ENCODE measurements at places on chromosomes 3 and 15.

GRCh38 chr3:184635126-184635525 lies 73.5 kb downstream of the EPHB3 start:
- no peak for DNase-seq

- no peak for DNase-seq
Measured at GRCh38 chr3:63514678-63515077, 137.8 kb upstream of the SNTN start.

DNA sequence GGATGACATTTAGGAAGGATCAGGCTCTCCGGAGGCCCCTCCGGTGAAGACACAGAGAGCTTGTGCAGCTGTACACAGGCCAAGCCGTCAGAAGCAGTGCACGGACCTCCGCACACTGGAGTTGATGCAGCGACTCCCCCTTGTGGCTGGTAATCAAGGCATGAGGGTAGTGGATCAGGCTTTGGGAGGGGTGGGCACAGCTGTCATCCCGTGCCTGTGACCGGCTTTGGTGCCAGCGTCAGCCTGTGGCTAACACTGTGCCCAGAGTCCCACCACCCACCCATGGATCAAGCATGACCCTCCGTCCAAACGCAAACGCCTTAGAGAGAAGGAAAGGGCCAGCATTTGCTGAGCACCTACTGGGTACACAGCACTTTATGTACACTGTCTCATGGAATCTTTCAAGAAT lies 8.2 kb upstream of the GRIP2 start:
- DNase-seq = peak; percentile 31

DNA sequence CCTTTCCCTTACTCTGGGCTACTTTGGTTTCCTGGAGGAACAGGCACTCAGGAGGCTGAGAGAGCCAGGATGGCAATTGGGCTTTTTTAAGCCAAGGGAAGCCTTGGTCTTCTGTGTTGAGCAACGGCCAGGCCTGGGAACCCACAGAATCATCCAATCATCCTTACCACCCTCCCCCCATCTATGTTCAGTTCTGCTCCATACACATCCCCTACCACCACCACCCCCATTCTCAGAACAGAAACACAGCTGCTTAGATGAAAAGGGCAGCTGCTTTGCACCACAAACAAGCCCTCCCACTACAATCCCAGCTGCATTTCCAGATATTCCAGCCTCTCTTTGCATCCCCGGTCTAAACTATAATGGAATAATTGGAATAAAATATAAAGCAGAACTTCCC lies 21.0 kb downstream of the SEMA5B start:
- DNase-seq = no peak

- DNase-seq = no peak
Measured at GRCh38 chr3:194025951-194026350, 110.0 kb upstream of the HES1 start.

- no peak for DNase-seq
Measured at GRCh38 chr15:42324308-42324707, 35.0 kb upstream of the CAPN3 start.

DNA sequence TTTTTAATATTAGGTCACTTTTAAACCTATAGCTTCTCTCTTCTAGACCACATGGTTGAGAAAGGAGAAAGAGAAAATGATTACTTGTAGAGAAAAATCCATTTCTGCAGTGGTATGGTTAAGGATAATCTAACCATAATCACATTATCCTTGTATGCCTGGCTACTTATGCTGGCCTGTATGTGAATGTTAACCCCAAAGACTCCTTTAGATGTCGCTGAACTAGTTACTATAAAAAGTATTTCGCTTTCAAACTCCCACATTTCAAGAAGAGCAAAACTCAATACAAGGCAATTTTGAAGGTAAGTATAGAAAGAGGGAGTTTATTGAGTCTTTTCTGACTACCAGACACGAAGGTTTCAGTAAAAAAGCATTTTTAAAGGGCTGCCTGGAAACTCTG lies 2.2 kb downstream of the KCTD6 start:
- DNase-seq = no peak

DNA sequence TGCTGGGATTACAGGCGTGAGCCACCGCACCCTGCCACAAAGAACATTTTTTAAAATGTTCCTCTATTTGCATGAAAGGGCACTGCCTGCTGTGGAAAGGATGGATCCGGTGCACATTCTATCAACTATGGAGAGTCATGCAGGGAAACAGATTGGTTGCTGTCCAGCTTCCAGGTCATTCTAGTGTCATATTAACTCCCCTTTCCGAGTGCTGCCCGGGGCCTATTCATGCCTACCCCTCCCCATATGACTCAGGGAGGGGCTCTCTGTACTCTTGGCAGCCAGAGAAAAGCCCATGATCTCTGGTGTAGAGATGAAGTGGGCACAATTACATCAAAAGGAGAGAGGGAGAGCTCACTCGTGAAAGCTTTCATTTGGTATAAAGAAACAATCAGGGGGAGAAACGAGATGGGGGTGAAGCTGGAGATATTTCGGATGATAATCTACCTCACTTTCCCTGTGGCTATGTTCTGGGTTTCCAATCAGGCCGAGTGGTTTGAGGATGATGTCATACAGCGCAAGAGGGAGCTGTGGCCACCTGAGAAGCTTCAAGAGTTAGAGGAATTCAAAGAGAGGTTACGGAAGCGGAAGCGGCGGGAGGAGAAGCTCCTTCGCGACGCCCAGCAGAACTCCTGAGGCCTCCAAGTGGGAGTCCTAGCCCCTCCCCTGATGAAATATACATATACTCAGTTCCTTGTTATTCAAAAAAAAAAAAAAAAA lies 16.1 kb upstream of the AHSG start:
- no peak for DNase-seq

- DNase-seq = no peak
Measured at GRCh38 chr3:58042947-58043707, 34.9 kb downstream of the FLNB start.

GRCh38 chr3:143849854-143850549 lies 1.7 kb upstream of the SLC9A9 start:
- no peak for DNase-seq
